Endothelial cell (in vitro differentiated cells): ENCODE measurements at places on chromosomes 5 and 9.

DNA sequence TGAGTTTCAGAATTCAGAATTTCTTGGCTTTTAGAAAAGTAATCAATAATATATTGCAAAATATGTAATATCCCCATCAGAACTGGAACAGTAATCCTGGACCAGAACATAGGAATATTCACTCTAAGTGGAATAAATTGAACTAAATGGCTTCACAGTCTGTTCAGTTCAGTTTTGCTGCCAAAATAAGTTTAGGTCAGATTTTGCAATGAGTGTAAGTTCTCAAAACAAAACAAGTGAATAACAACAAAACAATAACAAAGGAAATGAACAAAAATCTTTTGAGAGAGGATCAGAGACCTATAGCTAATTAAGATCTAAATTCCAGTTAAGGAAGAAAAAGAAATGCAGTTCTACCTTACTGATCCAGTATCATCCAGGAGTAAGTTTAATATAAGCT is 9.3 kb downstream of the PTGER4 start:
- no peak for DNase-seq

DNA sequence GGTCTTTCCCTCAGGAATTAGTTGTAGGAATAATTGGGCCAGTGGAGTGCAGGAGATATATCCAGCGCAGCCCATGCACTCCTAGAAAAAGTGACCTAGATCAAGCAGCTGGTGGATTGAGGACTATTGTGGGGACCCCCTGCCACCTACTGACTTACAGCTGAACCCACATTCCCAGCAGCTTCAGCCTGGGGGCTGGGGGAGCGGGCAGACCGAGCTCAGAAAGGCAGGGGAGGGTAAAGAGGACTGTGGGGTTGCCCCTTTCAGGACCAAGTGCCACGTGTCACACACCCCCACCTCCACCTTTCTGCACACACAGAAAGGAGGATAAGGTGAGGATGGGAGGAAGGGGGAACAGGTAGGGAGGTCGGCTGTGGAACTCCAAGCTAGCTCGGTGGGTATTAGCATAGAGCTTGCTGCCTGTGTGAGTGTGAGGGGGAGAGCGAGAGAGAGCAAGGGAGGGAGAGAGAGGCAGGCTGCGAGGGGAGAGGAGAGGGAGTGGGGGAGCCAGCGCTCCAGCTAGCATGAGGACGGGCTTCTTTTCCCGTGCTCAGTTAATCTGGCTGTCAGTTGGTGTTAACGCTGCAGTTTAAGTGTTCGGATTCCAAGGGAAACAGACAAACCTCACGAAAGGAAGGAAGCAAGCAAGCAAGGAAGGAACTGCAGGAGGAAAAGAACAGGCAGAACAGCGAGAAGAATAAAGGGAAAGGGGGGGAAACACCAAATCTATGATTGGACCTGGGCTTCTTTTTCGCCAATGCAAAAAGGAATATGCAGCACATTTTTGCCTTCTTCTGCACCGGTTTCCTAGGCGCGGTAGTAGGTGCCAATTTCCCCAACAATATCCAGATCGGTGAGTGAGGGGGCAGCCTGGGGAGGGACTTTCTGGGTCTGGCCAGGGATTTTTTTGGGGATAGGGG is at the start of gene GRIA1:
Gene GRIA1 (plus strand): TSS at position 553 of the 920 bp plus-strand sequence.
- peak; percentile 30 for DNase-seq

GRCh38 chr9:132534832-132535231 is 47.6 kb upstream of the BARHL1 start:
- no peak for DNase-seq

DNA sequence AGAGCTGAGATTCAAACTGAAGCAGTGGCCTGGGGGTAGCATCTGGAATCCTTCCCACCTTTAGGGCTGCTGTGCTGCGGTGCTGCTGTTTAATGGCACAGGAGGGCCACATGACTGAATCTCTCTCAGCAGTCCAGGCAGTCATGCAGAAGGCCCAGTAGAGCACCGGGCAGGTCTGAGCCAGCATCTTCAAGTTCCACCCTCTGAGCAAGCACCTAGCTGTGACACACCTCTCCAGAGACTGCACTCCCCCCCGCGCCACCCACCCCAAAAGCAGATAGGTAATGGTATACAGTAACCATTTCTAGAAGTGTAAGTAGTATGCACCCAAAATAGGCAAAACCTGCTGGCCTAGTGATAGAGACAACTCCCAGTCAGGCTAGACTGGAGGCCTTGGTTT is 8.2 kb downstream of the IL4 start:
- no peak for DNase-seq

DNA sequence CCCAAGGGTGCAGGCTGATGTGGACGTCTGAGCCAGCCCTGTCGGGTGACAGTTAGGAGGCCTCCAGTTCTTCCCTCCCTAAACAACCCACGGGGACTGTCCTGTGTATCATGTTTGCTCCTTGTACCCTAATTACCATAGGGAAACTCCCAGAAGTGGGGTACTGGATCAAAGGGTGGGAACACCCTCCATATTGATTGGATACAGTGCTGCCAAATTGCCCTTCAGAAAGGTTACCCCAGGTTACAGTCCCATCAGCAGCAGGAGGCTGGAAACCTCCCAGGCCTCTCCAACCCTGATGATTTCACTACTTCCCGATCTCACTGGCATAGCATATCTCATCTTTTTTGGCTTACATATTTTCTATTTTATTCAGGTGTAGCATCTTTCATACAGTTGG is 22.0 kb downstream of the UBE2QL1 start:
- DNase-seq, result no peak

DNA sequence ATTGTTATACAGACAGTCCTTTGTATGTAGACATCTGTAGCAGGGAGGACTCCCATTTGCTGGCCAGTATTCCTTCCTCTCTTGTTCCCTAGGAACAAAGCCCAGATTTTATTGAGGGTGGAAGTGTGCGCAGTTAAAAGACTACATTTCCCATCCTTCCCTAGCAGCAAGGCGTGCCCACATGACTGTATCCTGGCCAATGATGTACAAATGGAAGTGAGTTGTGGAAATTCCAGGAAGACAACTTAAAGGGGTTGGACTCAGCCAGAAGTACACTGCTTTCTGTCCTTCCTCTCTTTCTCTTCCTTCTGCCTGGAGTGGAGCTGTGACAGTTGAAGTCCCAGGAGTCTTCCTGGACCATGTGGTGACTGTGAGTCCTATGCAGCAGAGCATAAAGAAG is 89.0 kb downstream of the HRH2 start:
- DNase-seq, result no peak

- DNase-seq, result no peak
Measured at GRCh38 chr9:124752967-124753366, 18.1 kb downstream of the NR6A1 start.

DNA sequence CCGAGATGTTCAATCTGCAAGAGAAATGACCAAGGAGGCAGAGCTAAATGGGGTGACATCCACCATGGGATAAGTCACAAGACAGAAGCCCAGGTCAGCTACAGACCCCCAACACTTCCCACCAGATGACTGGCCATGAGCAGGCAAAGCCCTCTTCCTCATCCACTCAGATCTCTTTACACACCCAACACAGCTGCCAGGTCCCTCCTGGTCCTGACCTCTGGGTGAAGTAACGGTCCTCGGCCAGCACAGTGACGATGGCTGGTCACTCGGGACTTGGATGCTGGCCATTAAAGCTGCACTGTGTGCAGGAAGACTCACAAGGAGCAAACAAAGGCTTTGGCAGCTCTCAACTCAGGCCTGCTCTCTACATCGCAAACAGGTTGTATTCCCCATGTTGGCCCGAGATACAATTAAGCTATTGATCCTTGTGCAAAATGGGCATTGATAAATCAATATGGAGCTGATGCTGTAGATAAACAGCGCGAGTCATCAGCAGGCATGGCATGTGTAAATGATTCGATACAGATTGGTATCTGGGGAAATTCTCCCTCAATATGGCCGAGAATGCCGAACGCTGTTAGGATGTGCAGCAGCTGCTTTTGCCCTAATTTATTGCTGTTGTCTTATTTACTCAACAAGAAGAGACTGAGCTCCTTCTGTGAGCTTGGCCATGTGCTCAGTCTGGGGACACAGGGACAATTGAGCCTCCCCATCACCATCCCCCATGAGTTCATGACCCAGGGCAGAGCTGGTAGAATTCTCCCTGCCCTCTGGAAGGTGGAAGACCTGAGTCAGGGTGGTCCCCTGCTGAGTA is 98.7 kb downstream of the C5orf15 start:
- no peak for DNase-seq

GRCh38 chr9:112822618-112823017 is 68.1 kb downstream of the SLC46A2 start:
- no peak for DNase-seq

DNA sequence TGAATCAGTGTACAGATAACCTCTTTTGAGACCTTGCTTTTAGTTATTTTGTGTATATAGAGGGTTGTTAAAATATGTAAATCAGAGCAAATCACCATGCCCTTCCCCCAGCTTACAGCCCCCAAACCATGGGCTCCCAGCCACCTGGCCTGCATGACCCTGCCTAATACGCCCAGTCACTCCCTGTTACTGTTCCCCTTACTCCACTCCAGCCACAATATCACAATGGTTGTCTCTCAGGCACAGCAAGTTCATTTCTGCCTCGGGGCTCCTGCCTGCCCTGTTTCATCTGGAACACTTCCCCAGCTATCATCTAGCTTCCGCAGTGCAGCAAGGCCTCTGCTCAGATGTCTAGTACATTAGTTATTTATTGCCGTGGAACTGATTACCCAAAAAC is 5.0 kb upstream of the CARD19 start:
- no peak for DNase-seq

DNA sequence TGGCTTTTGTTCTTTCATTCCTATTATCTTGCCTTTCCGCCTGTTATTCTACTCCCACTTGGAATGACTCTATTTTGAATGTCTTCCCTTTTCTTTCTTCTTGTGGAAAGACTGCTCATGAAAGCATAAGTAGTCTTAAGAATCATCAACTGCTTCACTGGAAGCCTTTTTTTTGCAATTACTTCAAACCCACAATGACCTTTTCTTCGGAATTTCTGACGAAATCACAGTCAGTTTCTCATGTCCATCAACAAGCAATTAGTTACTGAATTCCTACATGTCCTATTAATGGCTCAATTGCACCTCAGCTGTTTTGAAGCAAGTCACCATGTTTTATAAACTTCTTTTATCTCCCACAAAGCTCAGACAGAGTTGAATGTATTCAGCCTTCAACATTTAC is 196.2 kb downstream of the TARS1 start:
- DNase-seq, result no peak

DNA sequence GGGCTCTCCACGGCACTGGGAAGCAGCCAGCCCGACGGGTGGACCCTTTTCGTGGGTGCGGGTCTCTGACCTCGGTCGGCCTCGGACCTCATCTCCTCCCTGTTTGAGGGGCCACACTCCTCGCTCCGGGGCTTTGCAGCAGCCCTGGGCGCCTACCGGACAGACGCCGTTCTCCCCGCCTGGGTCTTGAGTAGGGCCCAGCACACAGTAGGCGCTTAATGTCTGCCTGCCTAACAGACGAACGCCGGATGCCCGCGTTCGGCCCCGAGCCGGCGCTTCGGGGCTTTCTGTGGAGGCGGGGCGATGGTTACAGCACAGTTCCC is 842 bp upstream of the GTF3C5 start:
- no peak for DNase-seq

DNA sequence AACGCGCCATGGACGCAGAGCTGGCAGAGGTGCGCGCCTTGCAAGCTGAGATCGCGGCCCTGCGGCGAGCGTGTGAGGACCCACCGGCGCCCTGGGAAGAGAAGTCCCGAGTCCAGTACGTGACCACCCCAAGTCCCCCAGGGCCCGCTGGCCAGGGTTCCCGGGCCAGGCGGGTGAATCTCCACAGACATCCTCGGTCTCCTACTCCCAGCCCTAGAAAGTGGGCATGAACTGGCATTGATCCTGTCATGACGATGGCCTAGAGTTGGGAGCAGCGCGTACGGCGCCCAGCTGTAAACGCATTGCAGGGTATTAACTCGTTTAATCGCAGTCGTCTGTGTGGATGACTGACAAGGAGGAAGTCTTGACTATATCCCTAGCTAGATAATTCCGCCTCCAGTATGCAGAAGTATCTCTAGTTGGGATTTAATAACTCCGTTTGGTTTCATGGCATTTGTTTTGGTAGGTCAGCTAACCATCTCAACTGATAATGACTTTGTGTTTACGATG is 293 bp downstream of the CENPP start:
- no peak for DNase-seq

DNA sequence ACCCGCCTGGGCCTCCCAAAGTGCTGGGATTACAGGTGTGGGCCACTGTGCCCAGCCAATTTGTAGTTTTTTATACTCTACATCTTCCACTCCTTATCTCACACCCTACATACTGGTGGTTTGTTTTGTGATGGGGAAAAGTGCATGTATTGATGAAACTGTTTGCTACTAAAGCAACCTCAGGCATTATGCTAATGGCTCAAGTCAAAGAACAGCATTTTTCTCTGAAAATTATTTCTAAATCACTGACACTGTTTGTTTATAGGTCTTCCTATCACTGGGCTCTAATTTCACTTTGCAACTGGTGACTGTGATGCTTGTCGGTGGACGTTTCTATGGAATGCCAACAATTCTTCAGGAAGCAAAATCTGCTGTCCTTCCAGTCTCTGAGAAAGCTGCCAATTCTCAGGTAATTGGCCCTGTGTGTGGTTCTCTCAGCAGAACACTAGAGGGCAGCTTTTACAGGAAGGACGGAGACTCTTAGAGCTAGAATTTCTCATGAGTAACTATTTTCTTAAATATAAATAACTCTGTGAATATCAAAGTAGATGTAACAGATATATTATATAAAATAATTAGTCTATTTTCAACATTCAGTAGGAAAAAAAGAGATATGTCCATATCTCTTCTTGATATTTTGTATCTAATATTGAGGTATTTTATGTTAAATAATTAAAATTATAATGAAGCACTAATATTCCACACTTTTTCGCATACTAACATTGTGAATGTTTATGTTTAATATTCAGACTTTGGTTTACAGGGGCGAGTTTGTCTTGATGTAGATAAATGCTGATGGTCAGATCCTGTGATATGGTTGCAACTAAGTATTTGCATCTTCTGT is 244.1 kb downstream of the ADGRV1 start:
- DNase-seq, result peak; percentile 35

- no peak for DNase-seq
Measured at GRCh38 chr9:18668944-18669343, 195.0 kb downstream of the ADAMTSL1 start.

- DNase-seq, result no peak
Measured at GRCh38 chr9:124282442-124283227, 24.9 kb downstream of the NEK6 start.

- no peak for DNase-seq
Measured at GRCh38 chr5:147791181-147791580, 8.7 kb upstream of the JAKMIP2 start.

DNA sequence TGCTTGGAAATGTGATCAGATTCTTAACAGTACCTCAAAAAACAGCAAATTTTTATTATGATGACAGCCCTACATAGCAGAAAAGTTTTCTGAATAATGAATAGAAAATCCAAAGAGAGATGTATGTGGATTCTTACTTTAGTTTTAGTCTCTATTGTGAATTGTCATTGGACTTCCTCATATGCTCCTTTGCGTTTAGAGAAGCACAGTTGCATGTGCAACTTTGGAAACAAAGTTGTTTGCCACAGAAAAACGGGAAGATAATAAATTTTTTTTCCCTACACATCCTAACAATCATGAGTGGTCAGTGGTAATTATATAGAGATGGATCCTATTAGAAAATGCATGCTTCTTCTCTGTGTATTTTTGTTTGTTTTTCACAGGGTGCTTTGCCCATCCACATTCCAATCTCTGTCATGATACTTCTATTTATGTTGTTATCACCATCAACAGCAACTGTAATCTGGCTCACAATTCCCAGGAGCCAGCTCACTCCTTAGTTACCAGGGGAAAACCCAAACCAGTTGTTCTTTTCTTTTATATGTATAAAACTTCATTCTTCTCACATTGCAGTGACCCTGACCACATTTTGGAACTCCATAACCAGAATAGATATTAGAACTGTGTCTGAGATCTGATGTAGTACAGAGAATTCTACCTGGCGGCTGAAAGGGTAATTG is 118.7 kb downstream of the NDUFS4 start:
- no peak for DNase-seq
